Amniotic stem cell (primary cell): ENCODE measurements at places on chromosomes 4 and X.
A peak's percentile ranks its signal among the peaks of the same experiment; 100 is the strongest.

- DNase-seq: no peak
Measured at GRCh38 chrX:40272776-40273175, 175.0 kb upstream of the BCOR start.

DNA sequence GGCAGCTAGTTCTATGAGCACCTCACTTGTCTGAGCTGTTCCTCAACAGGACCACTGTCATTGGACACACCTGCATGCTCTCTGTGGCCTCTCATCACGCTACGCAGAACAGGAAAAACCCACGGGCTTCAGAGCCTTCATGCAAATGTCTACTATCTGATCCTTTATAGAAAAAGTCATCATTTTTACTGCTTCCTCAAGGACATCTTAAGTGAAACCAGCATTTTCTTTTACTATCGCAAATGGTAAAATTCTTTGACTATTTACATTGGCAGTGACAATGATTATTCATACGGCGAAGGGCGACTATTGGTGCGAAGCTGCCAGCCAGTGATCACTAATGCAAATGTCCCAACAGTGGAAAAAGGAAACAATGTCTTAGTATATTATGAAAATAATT, 147.0 kb downstream of the AFAP1 start:
- no peak for DNase-seq

GRCh38 chr4:15149839-15150592, 147.7 kb downstream of the CPEB2 start:
- DNase-seq: peak; percentile 38

DNA sequence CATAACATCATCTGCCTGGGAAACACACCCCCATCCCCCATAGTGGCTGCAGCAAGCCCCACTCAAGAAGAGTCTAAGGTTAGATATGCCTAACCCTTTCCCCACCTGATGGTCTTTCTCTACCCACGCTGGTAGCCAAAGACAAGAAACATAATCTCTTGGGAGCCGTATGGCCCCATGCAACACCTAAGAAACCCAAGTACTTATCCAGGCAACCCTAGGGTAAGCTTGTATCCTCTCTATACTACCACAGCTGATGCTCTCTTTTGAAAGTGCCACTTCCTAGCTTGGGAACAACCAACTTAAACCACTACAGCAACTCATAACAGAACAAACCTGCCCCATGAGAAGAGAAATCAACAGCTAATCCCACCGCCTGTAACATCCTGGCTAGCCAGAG, 161.1 kb downstream of the MSN start:
- DNase-seq: no peak

- DNase-seq: no peak
Measured at GRCh38 chr4:5084911-5085475, 33.7 kb downstream of the STK32B start.

DNA sequence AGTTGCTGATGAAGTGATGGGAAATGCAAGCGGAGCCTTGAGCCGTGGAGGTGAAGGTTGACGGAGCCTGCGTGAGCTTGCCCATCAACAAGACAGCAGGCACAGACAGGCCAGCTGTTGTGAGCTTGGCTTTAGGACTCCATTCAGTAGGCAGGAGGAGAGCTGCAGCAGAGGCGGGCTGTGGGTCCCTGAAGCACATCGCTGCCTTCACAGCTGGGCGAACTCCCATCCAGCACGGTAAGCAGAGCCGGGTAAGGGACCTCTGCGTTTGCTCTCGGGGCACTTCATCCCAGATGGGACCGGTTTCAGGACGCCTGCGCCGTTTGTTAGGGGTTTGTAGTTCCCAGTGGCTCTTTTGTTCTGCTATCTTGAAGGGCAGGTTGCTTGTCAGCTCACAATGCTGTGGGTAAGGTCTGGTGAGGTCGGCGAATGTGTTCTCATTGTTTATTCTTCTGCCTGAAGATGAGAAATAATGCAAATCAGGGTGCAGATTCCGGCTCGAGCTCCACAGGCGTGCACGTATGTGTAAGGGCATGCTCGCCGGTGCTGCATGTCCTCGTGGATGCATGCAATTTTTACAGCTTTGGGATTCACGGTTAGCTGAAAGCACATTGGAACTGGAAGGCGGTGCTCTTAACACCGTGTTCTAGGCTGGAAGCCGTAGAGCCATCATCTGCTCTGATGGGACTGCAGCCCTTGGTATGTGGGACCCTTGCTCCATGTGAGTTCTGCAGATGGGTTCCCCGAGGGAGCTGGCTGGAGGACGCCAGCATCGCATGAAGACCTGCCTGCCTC, 54.6 kb upstream of the CLDN34 start:
- no peak for DNase-seq

DNA sequence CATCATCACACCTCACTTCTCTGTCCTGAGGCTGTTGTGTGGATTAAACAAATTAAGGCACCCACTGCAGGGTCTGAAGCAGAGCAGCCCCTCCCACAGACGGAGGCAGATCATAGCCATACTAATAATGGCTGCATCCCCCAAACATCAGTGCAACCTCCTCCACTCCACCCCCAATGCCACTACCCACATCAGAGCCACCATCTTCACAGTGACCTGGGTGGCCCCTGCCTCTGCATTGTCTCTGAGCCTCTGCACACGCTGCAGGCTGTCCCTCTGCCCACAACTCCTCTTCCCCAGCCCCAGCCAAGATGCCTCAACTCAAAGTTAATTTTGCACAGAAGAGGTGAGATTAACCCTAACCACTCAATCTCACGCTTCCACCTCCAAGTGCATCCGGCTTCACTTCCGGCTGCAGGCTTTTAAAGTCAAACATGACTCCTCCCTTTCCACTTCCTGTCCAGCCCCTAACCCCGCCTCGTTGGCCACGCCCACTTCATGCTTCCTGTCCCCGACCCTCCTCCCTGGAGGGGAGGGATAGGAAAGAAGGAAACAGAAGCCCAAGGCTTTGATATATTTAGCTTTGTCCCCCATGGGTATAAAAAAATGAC, 22.7 kb downstream of the JAKMIP1 start:
- no peak for DNase-seq

DNA sequence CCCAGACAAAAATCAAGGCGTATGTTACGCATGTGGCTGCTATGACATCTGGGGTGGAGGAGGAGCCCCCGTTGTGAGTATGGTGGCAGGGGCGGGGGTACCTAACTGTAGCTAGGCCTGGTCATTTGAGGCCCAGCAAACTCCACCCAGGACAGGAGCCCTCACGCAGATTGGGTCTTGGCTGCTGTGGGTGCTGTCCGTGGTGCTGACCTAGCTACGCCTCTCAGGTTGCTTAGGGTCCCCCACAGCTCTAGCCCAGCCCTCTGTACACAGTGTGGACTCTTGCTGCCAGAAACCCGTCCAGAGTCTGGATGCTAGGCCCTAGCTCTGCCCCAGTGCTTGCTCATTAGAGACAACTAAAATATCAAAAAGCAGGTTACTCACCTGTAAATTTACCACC, 146.7 kb upstream of the PSAPL1 start:
- DNase-seq: no peak

DNA sequence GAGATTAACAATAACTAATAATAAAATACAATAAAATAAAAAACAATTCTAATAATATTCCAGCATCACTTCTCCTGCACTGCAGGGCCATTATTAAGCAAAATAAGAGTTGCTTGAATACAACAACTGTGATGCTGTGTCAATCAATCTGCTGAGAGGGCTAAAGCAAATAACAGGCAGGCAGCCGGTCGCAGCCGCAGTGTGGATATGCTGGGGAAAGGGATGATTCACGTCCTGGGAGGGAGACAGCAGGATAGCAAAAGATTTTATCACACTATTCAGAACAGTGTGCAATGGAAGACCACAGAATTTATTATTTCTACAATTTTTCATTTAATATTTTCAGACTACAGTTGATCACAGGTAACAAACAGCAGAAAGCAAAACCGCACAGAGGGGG, 76.5 kb upstream of the SMARCAD1 start:
- no peak for DNase-seq

GRCh38 chrX:41733939-41734338, 10.0 kb downstream of the GPR82 start:
- no peak for DNase-seq

- peak; percentile 95 for DNase-seq
Measured at GRCh38 chr4:152352622-152353116, 183.2 kb downstream of the FBXW7 start.

GRCh38 chrX:118189000-118189399, 72.4 kb upstream of the KLHL13 start:
- no peak for DNase-seq

DNA sequence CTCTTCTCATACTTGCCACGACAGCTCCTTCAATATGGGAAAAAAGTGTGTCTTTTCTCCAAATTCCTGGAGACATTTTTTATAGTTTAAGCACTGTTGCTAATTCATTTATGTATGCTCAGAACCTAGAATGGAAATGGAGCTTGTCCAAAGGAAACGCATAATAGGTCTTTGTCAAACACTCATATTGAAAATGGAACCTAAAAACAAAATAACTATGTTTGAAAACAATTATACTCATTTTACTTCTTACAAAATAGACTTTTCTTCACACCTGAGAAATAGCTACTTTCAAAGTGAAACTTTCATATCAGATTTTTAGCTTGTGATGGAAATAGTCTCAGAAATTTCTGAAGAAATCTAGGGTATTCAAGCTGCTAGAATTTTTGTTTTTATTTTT, 529.7 kb upstream of the BOD1L1 start:
- DNase-seq: no peak

GRCh38 chr4:66804979-66805378, 740.3 kb downstream of the CENPC start:
- DNase-seq: no peak

GRCh38 chrX:106707771-106708454, 18.6 kb upstream of the RNF128 start:
- peak; percentile 17 for DNase-seq

- DNase-seq: no peak
Measured at GRCh38 chr4:167966143-167966542, 126.2 kb upstream of the ANXA10 start.

DNA sequence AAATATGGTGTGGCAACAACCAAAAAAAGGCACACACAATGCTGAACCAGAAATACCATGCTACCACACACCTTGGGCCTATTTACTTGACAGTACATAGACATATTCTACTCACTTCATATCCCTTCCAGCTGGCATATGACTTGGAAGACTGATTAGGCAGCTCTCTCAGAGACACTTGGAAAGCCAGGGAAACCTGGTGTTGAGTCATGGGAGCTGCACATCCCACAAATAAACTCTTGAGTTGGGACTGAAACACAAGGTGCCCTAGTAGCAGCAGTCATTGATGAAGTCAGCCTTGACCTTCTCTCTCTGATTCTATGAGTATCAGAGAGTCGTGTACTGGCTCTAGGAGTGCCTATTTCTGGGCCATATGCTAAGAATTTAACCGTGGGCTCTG, 776.6 kb upstream of the LCORL start:
- DNase-seq: no peak
